ENCODE measurements at places on chromosomes 4 and X.
A peak's percentile ranks its signal among the peaks of the same experiment; 100 is the strongest.

DNA sequence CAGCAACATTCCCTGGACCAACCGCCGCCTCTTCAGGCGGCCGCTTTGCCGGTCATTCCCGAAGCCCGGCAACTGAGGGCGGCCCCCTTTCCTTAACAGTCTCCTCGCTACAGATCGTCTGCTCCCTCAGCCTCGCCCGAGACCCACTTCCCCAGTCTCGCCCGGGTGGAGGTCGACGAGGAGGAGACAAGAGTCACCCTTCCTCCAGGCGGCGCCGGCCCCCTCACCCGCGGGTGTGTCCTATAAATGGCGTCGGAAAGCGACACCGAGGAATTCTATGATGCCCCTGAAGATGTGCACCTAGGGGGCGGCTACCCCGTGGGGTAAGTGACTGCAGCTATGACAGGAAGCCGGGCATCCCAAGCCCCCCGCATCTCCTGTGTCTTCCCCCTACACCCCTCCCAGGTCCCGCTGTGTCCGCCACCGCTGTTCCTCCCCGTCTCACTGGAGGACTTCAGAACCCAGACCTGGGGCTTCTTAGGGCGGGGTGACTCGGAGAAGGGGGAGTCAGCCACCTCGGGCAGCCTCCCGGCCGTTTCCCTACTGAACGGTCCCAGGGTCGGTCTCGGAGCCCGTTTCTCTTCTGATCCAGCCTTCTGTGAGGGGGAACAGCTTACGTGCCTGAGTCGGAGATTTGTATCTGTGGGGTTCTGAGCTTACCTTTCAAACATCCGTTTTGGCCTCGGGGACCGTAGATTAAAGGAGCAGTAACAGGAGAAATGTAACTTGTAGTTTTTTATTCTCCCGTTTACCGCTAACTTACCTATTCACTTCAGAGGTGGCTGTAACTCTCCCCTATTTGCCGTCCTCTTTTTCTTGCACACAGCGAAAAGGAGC is 570 bp downstream of the WDR44 start:
- DNase-seq, result peak; percentile 62

DNA sequence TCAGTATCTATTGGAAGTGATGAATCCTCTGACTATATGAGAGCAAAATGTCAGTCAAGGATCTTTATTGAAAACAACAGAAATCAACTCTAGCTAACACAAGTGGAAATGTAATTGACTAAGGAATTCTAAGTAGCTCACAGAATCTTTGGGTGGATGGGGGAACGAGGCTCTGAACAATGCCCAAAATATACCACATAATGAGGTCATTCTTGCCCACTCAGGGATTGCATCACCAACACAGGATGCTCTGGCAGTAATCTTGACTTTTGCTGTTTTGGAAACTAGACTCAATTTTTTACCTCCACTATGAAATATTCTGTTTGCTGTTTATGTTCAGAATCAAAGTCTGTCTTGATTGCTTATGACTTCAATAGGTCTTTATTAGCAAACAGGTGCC is 127.4 kb upstream of the UNC5C start:
- no peak for DNase-seq

- DNase-seq, result no peak
These were observed 509.8 kb downstream of the CENPC start for GRCh38 chr4:67035501-67035900.

- no peak for DNase-seq
These were observed 27.3 kb downstream of the TKTL1 start for GRCh38 chrX:154322890-154323289.

DNA sequence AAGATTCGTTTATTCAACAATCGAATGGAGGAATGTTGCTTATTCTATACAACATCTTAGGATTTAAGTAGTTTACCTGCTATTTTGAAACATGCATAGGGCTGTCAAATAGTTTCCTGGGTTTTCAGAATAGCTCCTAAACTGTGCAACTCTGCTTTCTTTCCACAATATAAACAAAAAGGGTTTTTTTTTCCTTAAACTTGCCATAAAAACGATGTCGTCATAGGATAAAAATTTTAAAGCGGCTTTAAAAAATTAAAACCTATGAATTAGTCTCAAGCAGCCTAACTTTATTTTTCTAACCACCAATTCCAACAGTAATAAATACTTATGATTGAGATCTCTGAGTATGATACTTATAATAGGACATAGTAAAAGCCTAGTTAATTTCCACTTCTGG is 21.6 kb upstream of the STIM2 start:
- no peak for DNase-seq

- no peak for DNase-seq
These were observed 140.3 kb downstream of the INPP4B start for GRCh38 chr4:142705820-142706219.

DNA sequence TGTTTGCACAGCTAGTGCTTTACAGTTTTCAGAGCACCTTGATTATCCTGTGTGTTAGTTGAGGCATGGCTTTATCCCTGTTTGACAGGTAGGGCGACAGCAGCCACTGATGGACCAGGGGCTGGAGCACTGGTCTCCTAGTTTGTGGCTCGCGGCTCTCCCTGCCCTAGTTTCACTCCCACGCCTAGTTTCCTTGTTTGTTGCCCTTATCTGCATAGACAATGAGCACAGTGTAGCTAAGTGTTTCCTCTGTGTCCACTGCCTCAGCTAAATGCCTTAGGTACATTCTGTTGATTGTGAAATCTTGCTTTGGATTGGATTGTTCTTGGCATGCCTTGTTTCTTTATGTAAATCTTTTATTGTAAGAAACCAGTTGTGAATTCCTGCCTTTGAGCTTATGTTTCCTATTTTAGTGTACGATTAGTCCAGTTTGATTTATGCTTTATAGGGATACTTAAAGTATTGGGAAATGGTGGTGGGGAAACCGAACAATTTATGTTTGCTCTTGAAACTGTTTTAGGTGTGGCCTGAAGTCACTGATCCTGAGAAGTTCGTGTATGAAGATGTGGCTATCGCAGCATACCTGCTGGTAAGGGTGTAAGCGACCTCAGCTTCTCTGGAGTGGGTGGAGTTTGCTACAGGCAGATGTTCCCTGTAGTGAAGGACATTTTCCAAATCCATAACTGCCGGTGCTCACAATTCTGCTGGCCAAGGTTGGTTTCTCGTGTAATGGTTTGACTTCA is 11.0 kb downstream of the TRMT44 start:
- no peak for DNase-seq

- DNase-seq, result no peak
These were observed 20.5 kb upstream of the AADAT start for GRCh38 chr4:170110285-170110672.

GRCh38 chr4:159902648-159903047 is 799.8 kb downstream of the RAPGEF2 start:
- no peak for DNase-seq

DNA sequence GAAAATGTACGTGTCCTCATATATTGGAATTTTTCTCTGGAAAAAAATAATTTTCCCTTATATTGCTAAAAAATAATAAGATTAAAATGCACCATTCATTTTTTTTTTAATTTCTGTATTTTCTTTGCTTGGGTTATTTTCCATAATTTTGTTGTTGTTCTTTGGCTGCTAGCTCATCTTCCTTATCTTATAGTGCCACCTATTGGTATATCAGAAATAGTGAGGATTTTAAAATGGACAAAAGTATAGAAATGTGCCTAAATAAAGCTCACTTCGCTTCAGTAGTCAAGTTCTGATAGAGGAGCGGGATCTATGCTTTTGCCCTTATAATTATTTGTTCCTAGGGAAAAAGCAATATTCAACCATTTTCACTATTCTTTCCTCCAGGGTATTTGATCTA is 134.8 kb downstream of the NAP1L3 start:
- DNase-seq, result no peak

GRCh38 chr4:173538909-173539445 is 8.9 kb upstream of the HAND2 start:
- DNase-seq, result no peak

GRCh38 chr4:67436742-67437141 is 108.6 kb downstream of the CENPC start:
- DNase-seq, result no peak

- no peak for DNase-seq
These were observed 73.2 kb upstream of the TENM3 start for GRCh38 chr4:182169987-182170386.

- no peak for DNase-seq
These were observed 22.5 kb downstream of the HNRNPH2 start for GRCh38 chrX:101430457-101431078.

- DNase-seq, result no peak
These were observed 255.4 kb upstream of the TTC29 start for GRCh38 chr4:147201016-147201415.

DNA sequence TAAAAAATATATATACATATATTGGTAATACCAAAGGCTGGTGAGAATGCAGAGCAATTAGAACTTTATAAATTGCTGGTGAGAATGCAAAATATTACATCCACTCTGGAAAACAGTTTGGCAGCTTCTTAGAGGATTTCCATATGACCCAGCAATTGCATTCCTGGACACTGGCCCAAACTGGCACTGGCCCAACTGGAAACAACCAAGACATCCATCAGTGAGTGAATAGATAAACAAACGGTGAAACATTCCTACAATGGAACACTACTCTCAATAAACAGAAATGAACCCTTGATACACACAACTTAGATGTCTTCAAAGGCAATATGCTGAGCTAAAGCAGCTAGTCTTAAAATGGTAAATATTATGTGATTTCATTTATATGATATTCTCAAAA is 524.2 kb downstream of the IQCM start:
- DNase-seq, result peak; percentile 51

DNA sequence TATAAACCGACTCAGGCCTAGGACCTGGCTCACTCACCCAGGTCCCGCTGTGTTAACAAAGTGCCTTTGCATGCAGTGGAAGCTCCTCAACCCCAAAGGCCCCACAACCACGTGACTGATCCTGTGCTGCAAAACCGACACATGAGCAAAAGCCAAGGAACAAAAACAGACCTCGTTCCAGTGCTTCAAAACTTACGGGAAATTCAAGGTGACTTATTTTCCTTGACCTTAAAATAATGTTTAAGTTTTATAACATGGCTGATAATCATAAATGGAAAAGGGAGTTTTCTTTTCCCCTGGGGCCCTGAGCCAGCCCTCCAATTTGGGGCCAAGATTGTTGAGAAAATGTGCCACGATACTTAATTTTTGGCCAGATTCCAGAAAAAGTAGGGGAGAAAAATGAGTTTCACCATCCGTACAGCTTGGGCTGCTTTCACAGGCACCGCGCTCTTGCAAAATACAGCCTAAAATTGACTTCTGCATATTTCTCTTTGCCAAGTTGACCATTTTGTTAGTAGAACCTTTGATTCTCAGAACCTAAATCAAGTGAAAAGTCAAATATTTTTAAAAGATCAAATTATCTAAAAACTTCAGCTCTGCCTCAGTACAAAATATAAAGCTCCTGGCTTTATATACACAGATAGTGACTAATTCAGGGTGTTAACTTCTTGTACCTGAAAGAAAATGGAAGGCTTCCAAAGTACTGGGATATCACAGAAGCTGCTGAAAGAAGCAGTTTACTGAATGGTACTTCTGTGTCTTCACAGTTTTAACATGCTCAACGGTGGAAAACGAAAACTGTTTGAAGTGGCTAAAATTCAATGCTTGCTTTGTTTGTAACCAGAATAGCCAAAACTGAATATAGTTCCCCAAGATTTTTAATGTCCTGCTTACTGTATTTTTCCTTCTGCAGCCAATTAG is 93.8 kb downstream of the APBB2 start:
- peak; percentile 66 for DNase-seq

DNA sequence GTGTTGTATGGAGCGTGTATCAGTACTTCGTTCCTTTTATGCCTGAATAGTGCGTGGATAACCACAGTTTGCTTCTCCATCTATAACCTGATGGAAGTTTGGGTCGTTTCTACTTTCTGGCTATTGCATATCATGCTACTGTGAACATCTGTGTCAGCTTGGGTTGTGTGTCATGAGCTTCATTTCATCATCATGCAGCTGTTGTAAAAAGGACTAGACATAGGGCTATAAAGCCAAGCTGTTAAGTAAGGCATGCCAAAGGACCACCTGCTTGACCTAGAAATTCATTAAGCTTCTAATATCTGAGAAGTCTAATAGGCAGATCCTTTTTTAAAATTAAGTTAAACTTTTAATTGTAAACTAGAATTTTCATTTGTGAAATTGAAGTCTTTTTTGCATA is 18.4 kb downstream of the SMS start:
- DNase-seq, result no peak

DNA sequence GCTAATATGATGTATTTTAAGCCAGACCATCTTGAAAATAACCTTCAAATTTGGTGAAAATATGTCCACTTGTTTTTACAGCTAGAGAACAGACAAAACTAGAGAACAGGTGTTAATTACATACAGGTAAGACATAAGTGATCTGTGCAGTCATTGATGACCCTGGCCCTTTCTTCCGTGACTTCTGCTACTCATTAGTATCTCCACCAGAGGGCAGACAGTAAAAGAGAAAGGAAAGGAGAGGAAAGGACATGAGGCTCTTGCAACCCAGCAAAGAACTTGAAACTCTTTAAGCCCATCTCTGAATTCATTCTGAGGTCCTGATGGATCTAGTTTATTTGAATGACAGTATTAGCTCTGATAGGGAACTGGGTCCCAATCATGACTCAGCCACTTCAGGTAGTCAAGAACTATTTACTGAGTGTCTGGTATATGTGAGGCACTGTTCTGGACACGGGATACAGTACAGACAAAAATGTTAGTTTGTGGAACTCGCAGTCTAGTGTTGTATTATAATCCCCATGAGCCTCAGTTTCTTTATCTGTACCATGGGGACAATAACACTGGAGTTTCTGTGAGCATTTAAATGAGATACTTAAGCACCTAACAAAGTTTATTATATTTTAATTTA is 121.0 kb upstream of the TEX13D start:
- DNase-seq, result no peak

GRCh38 chr4:149980121-149980682 is 98.0 kb upstream of the DCLK2 start:
- no peak for DNase-seq

DNA sequence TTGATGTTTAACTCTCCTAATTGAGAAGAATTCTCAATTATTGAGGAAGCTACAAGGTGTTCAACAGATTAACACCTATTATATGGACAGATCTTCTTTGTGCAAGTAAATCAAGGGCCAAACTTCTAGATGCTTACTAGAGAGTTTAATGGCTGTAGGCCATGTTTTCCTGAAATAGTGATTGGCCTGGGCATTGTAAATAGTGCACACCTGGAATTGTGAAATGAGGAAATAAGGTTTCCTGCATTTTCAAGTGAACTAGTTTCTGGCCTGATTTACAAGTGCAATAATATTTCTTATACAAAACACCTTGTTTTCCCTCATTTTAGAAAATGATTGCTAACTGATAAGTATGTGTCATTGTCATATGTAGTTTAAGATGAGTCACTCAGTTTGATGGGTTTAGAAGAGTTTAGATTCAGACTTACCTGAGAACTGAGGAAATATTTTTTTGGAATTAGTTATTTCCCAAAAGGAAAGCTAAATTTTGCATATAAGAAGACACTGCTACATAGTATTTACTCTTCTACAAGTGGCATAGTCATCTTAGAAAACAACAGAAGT is 21.2 kb downstream of the AFF1 start:
- DNase-seq, result no peak

- DNase-seq, result no peak
These were observed 46.8 kb upstream of the SLC10A4 start for GRCh38 chr4:48436318-48436717.

DNA sequence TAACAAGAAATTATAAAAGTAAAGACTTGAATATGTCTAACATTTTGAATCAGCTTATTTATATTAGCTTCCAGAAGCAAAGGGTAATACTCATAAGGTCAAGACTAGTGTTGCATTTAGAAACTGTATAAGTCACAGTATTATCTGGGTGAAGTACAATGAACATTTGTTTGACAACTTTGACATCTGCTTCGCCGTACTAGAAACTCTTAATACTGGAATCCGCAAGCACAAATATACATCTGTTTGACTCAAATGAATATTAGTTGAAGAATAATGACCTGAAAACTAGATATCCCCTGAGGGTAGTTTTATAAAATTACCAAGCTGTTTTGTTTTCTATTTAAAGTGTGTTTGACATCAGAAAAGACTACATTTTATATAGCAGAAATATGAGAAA is 135.4 kb upstream of the ATOH1 start:
- no peak for DNase-seq
